ENCODE measurements at places on chromosomes 1 and 21. TPM values are rescaled to one million over a fixed set of nuclear protein-coding genes. Genes with fewer than 3 reads are reported as not detected.

Gene CFHR5
- not detected for total RNA-seq

Gene ZFP69B
- 8.5 TPM for total RNA-seq

Gene RPTN
- total RNA-seq = not detected

- no peak for DNase-seq
These were observed 8.1 kb upstream of the KHDRBS1 start for GRCh38 chr1:32005522-32005921.

GRCh38 chr21:45262616-45263015 lies 25.1 kb downstream of the POFUT2 start:
- DNase-seq = peak; percentile 2

- DNase-seq = peak; percentile 28
These were observed 34.0 kb downstream of the FH start for GRCh38 chr1:241485554-241485992.

DNA sequence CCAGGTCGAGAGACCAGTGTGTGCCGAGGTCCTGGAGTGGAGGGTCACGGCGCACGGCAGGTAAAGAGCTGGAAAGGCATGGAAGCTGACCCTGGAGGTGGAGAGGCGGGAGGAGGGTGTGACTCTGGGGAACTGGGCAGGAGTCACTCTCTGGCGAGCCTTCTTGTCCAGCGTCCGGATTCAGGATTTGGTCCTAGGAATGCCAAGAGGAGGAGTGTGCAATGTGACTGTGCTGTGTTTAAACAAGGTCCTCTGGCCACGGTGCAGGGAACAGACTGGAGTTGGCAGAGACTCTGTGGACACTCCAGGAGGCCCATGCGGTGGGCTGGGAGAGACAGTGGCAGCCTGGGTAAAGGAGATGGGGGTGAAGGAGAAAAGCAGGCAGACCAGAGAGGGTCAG lies 64.2 kb upstream of the CASZ1 start:
- no peak for DNase-seq

DNA sequence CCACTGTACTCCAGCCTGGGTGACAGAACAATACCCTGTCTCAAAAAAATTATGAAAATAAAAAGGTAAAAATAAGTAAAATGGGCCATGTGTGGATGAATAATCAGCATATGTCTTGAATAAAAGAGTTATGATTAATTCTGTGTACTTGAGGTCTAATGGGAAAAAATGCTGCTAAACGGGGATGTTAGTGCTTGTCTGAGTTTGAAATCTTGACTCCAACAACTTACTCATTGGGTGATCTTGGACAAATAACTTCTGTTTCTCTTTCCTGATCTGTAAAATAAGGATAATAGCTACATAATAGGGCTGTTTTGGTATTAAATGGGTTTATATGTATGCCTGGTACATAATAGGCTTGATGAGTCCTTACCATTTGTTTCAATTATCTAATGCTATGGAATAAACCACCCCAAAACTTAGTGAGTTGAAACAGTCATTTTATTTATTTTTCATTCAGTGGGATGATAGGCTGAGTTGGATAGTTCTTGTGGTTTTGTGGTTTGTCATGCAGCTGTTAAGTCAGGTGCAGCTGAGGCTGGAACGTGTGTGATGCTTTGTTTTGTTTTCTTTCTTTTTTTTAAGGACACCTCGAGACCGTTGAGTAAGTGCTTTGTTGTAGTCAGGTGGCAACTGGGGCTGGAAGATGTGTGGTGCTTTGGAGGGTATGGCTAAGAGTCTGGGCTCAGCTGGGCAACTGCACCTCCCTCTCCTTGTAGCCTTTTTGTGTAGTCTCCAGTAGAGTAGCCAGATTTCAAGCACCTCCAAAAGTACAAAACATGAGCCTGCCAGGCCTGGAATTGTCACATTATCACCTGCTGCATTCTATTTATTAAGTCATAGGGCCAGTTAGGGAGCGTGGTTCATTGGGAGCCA lies 4.9 kb downstream of the MDM4 start:
- peak; percentile 45 for DNase-seq

DNA sequence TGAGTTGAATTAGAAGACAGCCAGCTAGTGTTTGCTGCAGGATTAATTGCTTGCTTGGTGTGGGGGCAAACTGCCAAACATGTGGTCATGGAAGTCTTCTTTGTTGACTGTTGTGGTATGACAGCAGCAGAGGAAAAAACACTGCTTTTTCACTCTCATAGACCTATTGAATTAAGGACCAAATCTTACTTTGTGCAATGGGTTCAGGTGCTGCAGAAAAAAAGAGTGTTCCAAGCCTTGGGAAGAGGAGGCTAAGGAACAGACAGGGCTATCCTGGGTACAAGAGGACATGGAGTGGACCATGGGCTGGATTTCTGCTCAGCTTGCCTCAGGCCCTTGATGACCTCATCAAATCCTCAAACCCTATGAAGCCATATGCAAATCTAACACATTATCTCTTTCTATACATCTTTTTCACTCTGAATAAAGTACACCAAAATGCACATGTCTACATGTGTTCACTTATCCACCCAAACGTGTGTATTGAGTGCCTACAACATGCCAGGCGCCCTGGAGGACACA lies 61.5 kb downstream of the SIPA1L2 start:
- peak; percentile 19 for DNase-seq

DNA sequence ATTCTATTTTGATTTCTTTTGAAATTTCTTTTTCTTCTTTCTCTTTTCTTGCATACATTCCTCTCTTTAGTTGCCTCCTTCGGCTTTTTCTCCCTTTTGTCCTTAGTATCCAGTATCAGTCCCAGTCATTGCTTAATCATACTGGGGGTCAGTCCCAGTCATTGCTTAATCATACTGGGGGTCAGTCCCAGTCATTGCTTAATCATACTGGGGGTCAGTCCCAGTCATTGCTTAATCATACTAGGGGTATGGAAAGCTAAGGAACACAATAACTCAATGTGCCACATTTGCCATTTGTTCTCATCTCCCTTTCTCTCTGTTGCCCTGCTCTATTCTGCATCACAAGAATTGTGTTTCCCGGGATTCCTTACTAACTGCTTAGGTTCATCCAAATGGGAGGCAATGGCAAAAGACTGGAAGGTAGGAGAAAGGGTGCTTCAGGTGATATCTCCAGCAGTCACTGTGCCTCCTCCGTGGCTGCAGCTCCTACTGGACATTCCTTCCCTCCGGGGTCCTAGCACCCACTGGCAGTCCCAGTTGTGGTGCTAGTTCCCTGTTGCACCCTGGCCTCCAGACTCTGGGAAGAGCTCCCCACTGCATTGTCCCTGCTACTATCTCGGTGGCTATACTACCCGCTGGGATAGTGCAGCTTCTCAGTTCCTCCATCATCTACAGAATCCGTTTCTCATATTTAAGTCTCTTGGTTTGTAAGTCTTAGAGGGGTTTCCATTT lies 32.6 kb upstream of the LAMC1 start:
- DNase-seq = no peak

- no peak for DNase-seq
These were observed 12.9 kb downstream of the MTR start for GRCh38 chr1:236808005-236808404.

DNA sequence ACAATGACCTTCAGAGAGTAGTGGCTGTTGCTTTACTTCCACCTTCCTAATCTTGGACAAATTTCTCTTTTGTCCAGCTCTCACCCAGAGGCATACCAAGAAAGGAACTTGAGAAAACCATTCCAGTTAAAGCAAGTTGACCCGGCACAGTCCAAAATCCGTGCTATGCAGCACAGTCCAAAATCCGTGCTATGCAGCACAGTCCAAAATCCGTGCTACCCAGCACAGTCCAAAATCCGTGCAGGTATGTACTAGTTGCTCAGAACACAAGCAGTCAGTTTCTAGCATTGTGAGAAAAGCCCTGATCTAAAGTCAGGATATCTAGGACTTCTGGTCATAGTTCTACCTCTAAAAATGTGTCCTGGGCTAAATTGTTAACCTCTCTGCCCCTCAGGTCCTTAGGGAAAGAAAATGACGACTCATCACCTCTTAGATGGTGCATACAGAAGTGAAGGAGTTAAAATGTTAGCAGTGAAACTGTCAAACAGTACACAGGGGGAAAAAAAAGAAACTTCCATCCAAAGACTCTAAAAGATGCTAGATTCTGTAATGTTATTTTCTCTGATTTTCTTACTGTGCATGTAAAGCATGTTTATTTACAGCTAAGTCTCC lies 40.3 kb upstream of the ENAH start:
- DNase-seq = no peak

GRCh38 chr1:211551638-211552460 lies 27.1 kb downstream of the SLC30A1 start:
- DNase-seq = peak; percentile 61

- DNase-seq = no peak
These were observed 73.8 kb upstream of the ATP1A1 start for GRCh38 chr1:116299248-116299647.

GRCh38 chr1:63886340-63886739 lies 112.5 kb downstream of the ROR1 start:
- no peak for DNase-seq

GRCh38 chr1:67942274-67942673 lies 108.2 kb downstream of the DIRAS3 start:
- DNase-seq = no peak

Data from Daoy (cell line).